Activated naive CD8-positive, alpha-beta T cell treated with anti-CD3 and anti-CD28 coated beads, Interleukin-2, amount 50 U/mL, for 16 hours (primary cell): ENCODE measurements at places on chromosomes 7 and 10.

DNA sequence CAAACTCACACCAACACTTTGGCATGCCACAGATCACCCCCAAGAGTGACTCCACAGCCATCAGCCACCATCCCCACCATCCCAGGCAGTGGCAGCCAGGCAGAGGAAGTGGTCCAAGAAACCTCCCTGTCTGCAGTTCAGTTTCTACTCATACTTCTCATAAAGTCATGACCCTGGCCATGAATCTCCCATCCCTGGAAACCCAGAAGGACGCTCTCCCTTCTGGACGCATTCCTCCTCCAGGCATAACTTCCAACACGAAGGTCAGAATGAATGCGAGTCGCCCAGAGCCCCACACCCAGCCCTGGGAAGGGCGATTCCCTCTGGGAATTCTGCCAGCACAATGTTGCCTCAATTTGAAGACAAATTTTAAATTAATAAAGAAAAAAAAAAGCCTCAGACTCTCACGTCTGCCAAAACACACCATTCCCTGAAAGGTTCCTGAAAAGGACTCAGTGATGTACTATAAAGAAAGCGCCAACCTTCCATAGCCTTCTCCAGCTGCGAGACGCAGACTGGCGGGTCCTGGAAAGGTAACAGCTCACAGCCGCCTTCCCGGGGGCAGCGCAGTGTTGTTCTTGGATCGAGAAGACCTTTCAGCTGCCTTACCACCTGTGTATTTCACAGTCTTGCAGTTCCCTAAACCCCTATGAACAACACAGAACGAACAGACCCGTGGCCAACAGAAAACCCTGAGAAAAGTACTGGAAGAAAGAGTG is 307.6 kb downstream of the FRMD4A start:
- no peak for DNase-seq

DNA sequence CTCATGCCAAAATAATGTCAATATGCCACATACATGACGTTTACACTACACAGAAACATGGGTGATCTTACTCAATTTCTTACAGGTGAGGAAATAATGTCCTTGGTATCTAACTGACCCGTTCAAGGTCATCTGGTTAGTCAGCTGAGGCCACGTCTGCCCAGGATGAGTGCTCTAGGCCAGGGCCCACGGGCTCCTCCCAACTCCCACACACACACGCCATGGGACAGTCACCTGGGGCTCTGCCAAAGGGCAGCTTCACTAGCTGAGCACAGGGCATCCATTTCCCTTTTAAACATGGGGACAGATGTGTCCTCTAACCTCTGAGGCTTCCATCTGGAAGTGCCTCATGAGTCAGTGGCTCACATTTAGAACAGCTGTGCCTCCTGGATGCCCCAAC is 123.9 kb downstream of the TNS3 start:
- no peak for DNase-seq

DNA sequence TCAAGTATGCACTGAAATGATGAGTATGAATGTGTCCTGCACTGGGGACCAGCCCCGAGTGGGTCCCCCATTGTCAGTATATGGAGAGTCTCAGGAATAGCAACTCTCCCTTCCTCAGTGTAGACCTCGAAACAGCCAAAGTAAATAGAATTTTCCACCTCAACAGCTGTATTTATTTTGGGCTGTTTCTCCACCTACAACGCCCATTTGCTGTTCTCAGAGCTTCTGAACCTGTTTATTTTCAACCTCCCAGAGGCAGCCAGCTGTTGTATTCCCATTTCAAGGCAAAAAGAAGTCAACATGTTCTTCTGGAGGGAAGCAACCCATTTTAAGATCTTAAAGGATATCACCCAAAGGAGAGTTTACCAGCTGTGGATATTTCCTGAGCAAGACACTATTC is 59.6 kb upstream of the BICC1 start:
- no peak for DNase-seq

DNA sequence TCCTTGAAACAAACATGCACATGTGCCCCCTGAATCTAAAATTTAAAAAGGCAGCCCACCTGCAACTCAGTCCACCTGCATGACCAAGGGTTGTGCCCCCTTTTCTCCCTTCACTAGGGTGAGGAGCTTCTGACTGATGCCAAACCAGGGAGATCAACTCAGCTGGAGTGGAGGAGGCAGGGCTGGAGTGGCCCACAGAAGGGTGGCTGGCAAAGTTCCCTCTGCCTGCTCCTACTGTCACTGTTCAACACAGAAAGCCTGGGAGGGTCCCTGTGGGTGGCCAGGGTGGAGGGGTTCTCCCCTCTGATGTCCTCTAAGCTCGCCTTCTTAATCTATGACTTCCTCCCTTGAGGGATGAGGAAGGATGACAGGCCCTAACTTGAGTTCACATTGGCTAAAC is 55.7 kb upstream of the ANTXRL start:
- DNase-seq, result no peak

- no peak for DNase-seq
These were observed 78.2 kb downstream of the VTI1A start for GRCh38 chr10:112525200-112525599.

- peak; percentile 11 for DNase-seq
These were observed 138.1 kb upstream of the CHST15 start for GRCh38 chr10:124231168-124232155.

GRCh38 chr10:24168258-24169170 is 40.4 kb upstream of the KIAA1217 start:
- DNase-seq, result no peak

- no peak for DNase-seq
These were observed 164.6 kb downstream of the PKD1L1 start for GRCh38 chr7:47783456-47784223.

DNA sequence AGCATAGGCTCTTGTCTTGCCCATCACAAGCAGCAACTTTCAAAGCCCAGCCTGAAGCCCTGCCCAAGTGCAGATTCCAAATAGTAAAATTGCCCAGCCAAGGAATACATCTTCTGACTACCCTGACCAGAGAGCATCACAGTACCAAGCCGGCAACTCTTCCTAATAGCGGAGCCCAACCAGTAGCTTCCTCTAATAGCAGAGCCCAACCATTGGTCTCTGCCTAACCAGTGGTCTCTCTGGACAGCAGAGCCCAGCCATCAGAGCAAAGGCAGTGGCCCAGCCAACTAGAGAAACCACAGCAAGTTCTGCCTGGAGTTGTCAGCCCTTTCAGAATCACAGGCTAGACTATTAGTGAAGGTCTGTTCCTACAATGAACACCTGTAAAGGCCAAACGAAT is 285.6 kb downstream of the HGF start:
- no peak for DNase-seq

GRCh38 chr7:4724648-4725013 is 42.5 kb downstream of the FOXK1 start:
- DNase-seq, result no peak

DNA sequence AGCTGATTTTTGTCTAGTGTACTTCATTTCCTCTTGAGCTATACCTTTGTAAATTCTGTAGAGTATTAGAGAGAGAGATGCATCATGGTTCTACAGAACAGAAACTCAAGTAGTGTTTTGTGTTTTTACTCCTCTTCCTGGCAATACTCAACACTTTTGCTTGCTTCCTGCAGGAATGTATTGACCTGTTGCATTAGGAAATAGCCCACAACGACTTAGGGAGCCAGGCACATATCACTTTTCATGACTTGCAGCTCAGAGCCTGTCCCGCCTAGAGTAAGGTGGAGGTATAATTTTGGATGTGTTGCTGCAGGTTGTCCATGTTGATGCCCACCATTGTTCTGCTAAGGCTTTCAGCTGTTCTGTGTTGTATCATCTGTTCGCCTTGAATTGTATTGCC is 216.3 kb downstream of the SDK1 start:
- no peak for DNase-seq

- no peak for DNase-seq
These were observed 121.4 kb downstream of the CAMK1D start for GRCh38 chr10:12470719-12471118.

DNA sequence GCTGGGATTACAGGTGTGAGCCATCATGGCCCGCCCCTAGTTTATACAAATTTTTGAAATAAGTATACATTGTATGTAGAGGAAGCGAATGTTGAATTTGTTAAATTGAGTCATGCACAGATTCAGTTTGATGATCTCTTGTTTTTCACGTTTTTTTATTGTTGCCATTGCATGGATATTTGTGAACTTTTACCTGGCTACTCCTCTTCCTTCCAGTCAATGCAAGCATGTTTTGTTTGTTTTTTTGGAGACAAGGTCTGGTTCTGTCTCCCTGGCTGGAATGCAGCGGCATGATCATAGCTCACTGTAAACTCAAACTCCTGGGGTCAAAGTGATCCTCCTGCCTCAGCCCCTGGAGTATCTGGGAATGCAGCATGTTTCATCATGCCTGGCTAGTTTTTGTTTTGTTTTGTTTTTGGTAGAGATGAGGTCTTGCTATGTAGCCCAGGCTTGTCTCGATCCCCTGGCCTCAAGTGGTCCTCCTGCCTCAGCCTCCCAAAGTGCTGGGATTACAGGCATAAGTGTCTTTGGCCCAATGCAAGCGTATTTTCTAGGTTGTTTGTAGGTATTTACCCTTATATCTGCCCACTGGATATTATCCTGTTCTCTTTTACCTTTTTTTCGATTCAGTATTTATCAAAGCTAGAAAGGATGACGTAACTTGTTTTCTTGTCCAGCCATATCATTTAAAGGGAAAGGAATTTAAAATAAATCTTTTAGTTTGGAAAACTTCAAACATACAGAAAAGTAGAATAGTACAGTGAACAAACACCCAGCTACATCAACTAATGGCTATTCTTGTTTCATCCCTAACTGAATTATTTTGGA is 11.0 kb downstream of the LCOR start:
- DNase-seq, result no peak

GRCh38 chr10:60964257-60965235 is 20.6 kb upstream of the RHOBTB1 start:
- no peak for DNase-seq

DNA sequence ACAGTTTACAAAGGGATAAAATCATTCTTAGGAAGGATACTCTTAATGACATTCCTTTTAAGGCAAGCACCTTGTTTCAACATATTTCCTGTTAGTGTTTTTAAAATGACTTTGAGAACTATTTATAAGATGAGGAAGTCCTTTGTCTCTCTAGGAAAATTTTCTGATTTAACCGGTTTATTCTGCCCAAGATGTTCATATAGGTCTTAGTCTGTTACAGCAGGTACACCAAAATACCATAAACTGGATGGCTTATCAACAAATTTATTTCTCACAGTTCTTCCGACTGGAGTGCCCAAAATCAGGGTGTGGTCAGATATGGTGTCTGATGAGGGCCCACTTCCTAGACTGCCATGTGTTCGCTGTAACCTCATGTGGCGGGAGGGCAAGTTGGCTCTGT is 77.9 kb downstream of the GSAP start:
- DNase-seq, result no peak

DNA sequence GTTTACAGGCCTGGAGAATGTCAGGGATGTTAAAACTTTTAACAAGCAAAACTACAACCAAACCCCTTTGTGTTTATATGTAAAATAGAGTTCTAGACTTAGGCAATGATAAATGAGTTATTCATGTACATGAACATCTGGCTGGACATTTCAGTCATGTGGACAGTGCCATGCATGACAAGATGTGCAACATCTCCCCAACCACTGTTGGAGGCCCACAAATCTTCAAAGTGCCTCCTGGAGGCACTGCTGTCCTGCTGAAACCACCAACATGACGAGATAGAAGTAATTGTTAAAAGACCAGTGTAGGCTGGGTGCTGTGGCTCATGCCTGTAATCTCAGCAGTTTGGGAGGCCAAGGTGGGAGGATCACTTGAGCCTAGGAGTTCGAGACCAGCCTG is 18.4 kb downstream of the PPIA start:
- DNase-seq, result no peak

DNA sequence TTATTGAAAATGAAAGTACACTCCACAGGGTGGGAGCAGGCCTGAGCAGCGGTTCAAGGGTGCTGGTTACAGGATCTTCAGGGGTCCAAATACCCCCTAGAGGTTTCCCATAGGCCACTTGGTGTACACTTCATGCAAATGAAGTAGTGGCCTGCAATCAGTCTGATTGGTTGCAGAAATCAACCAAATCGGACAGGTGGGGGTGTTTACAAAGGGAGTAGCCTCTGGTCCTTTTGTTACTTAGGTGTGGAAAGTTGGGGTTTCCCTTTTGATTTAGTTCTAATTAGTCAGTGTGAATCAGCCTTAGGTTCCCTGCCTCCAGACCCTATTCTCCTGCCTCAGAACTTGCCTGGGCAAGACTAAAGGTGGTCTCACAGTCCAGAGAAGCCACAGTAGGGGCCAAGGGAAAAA is 49.6 kb downstream of the SYPL1 start:
- no peak for DNase-seq

- no peak for DNase-seq
These were observed 455.7 kb downstream of the DGKB start for GRCh38 chr7:14446829-14447228.

GRCh38 chr7:158924956-158925355 is 68.6 kb downstream of the DYNC2I1 start:
- no peak for DNase-seq

- DNase-seq, result no peak
These were observed 66.0 kb upstream of the FGL2 start for GRCh38 chr7:77265666-77266065.

DNA sequence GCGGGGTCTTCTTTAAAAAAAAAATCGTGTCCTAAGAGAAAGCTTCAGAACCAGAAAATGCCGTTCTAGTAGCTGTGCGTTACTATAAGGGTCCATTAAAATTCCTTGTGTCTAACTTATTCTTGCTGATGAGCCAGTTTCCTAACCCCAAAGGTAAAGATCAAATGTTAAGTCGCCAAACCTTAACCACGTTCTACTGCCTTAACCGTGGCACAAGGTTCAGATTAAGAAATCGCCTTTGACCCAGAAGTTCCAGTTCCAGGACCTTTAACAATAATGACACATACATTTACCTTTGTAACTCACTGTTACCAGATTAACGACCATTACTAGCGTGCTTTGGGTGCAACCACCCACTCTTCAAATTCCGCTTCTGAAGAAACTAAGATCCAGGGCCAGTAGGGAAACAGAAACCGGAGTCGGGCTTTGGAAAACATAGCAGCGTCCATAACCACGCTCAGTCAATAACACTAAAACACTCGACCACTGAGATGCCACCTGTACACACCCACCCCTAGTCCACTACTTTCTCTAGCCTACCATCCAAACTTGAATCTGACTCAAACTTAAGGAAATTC is 620 bp downstream of the BET1 start:
- no peak for DNase-seq

GRCh38 chr10:60978287-60979115 is 34.5 kb upstream of the RHOBTB1 start:
- no peak for DNase-seq

GRCh38 chr7:47093320-47094234 is 488.3 kb downstream of the TNS3 start:
- no peak for DNase-seq

- DNase-seq, result no peak
These were observed 17.2 kb upstream of the CALN1 start for GRCh38 chr7:72429316-72429715.

GRCh38 chr10:37960591-37961137 is 15.8 kb downstream of the ZNF25 start:
- no peak for DNase-seq

- no peak for DNase-seq
These were observed 1.2 kb downstream of the COX19 start for GRCh38 chr7:974172-974571.
